ENCODE measurements at places on chromosomes 1 and 21.

GRCh38 chr1:85584264-85584781 is 3.8 kb downstream of the CCN1 start:
- peaks cover 40% of the 10 kb centered on the region for H3K27me3 ChIP-seq
- H3K4me1 ChIP-seq, result peaks cover 8% of the 10 kb centered on the region
- no peak overlapping the region for H3K4me3 ChIP-seq
- H3K27ac ChIP-seq, result no peak overlapping the region
- peaks cover 7% of the 10 kb centered on the region for H3K36me3 ChIP-seq

DNA sequence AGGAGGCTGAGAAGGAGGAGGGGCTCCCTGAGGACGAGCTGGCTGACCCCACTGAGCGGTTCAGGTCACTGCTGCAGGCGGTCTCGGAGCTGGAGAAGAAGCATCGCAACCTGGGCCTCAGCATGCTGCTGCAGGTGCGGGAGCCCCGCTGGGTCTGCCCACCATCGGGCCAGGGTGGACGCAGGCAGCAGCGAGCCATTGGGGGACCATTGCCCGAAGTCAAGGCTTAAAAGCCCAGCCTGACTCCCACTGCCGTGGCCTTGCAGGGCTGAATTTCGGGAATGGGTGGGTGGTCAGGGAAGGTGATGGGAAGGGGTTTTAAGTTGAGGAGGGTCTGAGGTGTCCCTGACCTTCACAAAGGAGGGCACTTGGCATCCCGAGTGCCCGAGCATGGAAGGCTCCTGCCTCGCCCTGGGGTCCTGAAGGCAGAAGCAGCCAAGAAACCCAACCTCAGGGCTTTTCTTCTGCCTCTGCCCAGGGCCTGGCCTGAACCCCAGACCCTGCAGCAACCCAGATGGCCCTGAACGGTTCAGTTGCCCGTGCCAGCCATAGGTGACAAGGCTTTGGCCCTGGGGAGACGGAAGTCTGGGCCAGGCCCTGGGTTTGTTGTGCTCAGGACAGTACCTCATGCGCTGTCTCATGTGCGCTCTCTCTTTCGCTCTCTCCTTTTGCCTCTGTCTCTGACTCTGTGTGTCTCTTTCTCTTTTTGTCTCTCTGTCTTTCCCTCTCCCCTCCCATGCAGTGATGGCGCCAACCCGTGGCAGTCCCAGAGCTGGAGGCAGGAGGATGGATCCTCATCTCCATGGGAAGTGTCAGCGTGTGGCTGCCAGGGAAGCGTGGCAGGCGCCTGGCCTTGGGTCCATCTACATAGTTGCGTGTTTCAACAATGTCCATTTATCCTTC is 6.2 kb downstream of the RNF187 start:
- no peaks in the 10 kb centered on the region for H3K27me3 ChIP-seq
- H3K36me3 ChIP-seq, result peaks cover 21% of the 10 kb centered on the region
- no peak overlapping the region for H3K4me3 ChIP-seq
- no peak overlapping the region for H3K27ac ChIP-seq
- peaks cover 26% of the 10 kb centered on the region for H3K4me1 ChIP-seq

GRCh38 chr1:236140705-236141446 is 1.5 kb upstream of the GPR137B start:
- H3K27ac ChIP-seq, result peak overlapping the region; percentile 66
- peaks cover 28% of the 10 kb centered on the region for H3K27me3 ChIP-seq
- H3K4me3 ChIP-seq, result peak overlapping the region; percentile 100
- peaks cover 7% of the 10 kb centered on the region for H3K36me3 ChIP-seq
- peaks cover 33% of the 10 kb centered on the region for H3K4me1 ChIP-seq

- H3K27ac ChIP-seq, result no peak overlapping the region
- peaks cover 8% of the 10 kb centered on the region for H3K4me1 ChIP-seq
- peaks cover 2% of the 10 kb centered on the region for H3K36me3 ChIP-seq
- peaks cover 67% of the 10 kb centered on the region for H3K27me3 ChIP-seq
- H3K4me3 ChIP-seq, result no peak overlapping the region
Observed at GRCh38 chr1:5769146-5769545, 223.1 kb downstream of the NPHP4 start.

GRCh38 chr21:45522986-45523385 is 19.3 kb downstream of the SLC19A1 start:
- H3K4me3 ChIP-seq, result no peak overlapping the region
- H3K4me1 ChIP-seq, result peaks cover 4% of the 10 kb centered on the region
- H3K27ac ChIP-seq, result no peak overlapping the region
- no peak for DNase-seq
- H3K36me3 ChIP-seq, result no peaks in the 10 kb centered on the region

DNA sequence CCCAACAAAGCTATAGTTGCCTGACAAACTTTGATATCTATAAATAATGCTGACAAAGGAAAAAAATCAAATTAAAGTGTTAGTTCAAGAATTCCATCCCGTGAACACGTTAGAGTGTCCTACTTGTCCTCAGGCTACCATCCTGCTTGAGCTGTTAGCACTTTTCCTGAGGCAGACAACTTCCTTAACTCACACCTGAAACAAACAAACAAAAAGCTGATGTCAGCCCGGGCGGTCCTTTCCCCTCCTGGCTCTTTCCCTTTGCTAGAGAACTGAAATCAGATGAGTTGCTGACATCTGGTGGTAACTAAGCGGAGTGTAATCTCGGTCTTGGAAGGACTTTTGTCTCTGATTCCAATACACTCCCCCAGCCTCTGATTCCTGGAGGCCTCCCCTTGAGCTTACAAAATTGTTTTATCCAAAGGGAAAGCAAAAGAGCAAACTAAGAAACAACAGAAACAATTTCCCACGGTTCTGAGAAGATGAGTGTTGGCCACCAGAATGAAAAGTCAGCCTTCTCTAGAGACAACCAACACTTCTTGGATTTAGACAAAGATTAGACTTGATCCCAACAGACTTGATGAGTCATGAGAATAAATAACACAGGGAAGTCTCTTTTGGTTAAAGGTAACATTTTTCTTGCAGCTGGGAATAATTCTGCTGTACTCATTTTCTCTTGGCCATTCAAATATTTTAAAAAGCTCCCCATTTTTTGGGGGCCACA is 135.4 kb downstream of the PROX1 start:
- H3K27ac ChIP-seq, result no peak overlapping the region
- H3K27me3 ChIP-seq, result peaks cover 26% of the 10 kb centered on the region
- H3K4me3 ChIP-seq, result no peak overlapping the region
- DNase-seq, result no peak
- H3K36me3 ChIP-seq, result no peaks in the 10 kb centered on the region

DNA sequence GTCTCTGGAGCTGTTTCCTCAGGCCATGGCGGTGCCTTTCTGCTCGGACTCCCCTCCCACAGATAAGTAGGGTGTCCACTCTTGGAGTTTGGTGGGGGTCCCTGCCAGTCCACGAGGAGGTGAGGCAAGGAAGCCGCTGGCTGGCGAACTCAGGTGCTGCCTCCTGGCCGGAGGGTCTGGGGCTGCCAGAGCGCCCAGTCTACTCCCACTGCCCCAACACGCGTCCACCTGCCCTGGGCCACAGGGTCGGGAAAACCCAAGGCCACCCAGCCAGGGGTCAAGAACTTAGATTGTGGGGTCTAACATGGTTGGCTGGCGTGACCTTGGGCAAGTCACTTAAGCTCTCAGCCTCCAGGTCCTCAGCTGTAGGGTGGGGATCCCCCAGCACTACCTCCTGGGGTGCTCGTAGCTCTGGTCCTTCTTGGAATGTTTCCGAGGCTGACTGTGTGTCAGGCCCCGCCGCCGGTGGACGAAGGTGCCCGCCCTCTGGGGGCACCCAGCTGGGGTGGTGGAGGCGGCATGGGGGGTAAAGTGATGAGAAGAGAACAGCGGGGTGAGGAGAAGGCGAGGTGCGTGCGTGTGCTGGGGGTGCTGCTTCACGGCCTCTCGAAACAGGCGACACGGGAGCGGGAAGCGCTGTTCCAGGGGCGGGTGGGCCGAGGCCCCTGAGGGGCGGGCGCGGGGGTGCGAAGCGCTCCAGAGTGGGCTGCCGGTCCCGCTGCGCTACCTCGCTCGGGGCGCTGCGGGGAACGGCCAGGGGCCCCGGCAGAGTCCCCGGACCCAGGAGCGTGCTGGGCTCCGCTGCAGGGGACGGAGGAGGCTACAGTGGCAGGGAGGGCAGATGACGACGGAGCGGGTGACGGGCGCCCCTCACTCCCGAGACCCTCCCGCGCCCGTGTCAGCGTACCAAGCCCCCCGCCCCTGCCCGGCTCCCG is 1.2 kb downstream of the SH2D5 start:
- peaks cover 4% of the 10 kb centered on the region for H3K36me3 ChIP-seq
- DNase-seq, result no peak
- peak overlapping the region; percentile 90 for H3K4me3 ChIP-seq

- no peak overlapping the region for H3K4me3 ChIP-seq
- H3K27me3 ChIP-seq, result peaks cover 18% of the 10 kb centered on the region
- peaks cover 4% of the 10 kb centered on the region for H3K36me3 ChIP-seq
- DNase-seq, result no peak
- no peak overlapping the region for H3K27ac ChIP-seq
Observed at GRCh38 chr21:45327441-45328197, 39.9 kb upstream of the POFUT2 start.

DNA sequence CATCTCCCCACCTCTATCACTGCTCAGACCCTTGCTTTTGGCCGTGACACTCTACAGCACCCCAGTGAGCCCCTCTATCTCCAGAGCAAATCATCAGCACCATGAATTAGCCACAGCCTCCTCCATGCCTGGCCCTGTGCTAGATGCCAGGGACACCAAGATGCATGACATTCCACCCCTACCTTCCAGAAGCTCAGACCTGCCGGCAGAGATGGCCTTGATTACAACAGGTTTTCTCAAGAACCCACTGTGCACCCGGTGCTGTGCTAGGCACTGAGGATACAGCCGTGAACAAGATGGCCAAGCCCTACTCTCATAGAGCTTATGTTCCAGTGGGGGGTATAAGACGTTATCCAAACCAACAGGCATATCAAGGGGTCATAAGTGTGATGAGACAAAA is 30.6 kb downstream of the CDK18 start:
- H3K36me3 ChIP-seq, result peaks cover 2% of the 10 kb centered on the region
- H3K4me3 ChIP-seq, result no peak overlapping the region
- H3K27me3 ChIP-seq, result peaks cover 45% of the 10 kb centered on the region

DNA sequence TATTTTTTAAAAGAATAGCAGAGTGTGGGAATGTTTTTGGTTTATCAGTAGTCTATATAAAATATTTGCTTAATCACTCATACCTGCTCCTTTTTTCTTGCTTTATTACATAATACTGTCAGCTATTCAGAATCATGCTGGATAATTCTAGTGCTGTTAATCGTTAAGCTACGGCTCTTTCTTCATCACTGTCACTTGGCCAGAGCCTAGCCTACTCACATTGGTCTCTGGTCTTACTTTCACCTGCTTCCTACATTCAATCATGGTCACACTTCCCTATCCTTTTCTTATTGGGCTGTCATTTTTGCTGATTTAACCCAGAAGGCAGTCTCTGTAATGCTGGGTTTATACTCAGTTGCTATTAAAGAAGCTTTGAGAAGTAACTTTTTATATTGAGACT is 2.5 kb downstream of the KLHL20 start:
- H3K27me3 ChIP-seq, result no peaks in the 10 kb centered on the region
- peak overlapping the region; percentile 62 for H3K27ac ChIP-seq
- H3K36me3 ChIP-seq, result peaks cover 13% of the 10 kb centered on the region

DNA sequence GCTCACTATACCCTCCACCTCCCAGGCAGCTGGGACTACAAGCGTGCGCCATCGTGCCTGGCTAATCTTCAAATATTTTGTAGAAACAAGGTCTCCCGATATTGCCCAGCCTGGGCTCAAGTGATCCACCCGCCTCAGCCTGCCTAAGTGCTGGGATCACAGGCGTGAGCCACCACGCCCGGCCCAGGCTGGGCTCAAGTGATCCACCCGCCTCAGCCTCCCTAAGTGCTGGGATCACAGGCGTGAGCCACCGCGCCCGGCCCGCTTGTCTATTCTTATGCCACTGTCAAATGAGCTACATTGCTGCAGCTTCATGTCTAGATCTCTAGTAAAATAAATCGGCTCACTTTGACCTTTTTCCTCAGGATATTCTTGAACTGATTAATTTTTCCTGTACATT is 107.7 kb upstream of the COL6A1 start:
- H3K36me3 ChIP-seq, result peaks cover 3% of the 10 kb centered on the region
- peaks cover 18% of the 10 kb centered on the region for H3K27me3 ChIP-seq
- H3K4me3 ChIP-seq, result no peak overlapping the region
- peaks cover 5% of the 10 kb centered on the region for H3K4me1 ChIP-seq
- no peak for DNase-seq

GRCh38 chr1:111690306-111690617 is 48.9 kb downstream of the INKA2 start:
- H3K4me1 ChIP-seq, result peaks cover 37% of the 10 kb centered on the region
- DNase-seq, result no peak
- H3K27me3 ChIP-seq, result no peaks in the 10 kb centered on the region
- peaks cover 18% of the 10 kb centered on the region for H3K36me3 ChIP-seq
- H3K4me3 ChIP-seq, result peak overlapping the region; percentile 62
- H3K27ac ChIP-seq, result peak overlapping the region; percentile 90

DNA sequence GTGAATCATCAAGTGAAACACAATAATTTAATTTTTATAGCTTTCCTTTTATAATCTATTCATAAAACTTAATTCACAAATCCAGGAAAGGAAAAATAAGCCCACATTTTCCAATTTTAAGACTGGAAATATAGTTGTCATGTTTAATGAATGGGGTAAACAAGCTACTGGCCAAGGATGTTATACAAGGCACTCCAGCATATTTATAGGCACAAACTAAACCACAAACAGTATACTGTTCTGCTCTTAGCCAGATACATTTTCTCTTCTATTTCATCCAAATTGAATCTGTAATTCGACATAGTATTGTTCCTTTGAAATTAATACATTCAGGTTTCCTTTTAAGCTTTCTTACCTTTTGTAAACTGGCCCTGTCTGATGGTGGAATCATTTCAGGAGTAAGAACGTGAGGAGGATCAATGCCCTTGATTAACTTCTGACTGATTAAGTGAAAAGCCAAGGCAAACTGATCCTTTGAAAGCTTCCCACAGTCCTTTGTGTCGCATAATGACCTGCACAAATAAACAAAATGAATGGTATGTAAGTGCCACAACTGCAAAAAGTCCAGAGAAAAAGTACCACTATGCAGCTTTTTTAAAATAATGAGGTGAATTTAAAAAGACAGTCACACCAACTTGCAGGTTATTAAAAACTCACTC is 74.4 kb downstream of the EPS15 start:
- H3K27me3 ChIP-seq, result no peaks in the 10 kb centered on the region
- peaks cover 4% of the 10 kb centered on the region for H3K36me3 ChIP-seq
- H3K4me1 ChIP-seq, result peaks cover 24% of the 10 kb centered on the region
- no peak overlapping the region for H3K27ac ChIP-seq
- no peak for DNase-seq

- no peaks in the 10 kb centered on the region for H3K36me3 ChIP-seq
- H3K4me3 ChIP-seq, result no peak overlapping the region
- no peak for DNase-seq
- H3K4me1 ChIP-seq, result no peaks in the 10 kb centered on the region
- H3K27ac ChIP-seq, result no peak overlapping the region
Observed at GRCh38 chr1:216847397-216848036, 124.3 kb upstream of the ESRRG start.

DNA sequence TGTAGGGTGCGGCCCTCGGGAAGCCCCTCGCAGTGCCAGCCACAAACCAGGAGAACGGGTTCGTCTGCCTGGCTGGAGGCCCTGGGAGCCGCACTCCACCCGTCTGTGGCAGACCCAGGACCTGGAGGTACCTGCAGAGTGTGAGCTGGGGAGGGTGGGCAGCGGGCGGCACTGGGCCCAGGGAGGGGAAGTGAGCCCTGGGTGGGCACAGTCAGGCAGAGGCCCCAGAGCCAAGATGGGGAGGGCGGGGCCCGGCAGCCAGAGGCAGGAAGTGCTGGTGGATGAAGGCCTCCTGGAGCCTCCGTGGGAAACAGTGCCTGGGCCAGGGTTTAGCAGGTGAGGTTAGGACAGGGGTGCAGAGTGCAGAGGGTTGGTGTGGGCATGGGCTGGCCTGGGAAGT is 4.0 kb upstream of the PEX10 start:
- H3K27me3 ChIP-seq, result no peaks in the 10 kb centered on the region
- H3K4me1 ChIP-seq, result peaks cover 32% of the 10 kb centered on the region
- H3K27ac ChIP-seq, result peak overlapping the region; percentile 94
- DNase-seq, result peak; percentile 31
